ENCODE measurements at places on chromosomes 12 and 14.

GRCh38 chr12:20444595-20445170, 76.3 kb downstream of the PDE3A start:
- DNase-seq = no peak

GRCh38 chr14:98230411-98230810, 1041.6 kb downstream of the BCL11B start:
- DNase-seq = peak; percentile 31

DNA sequence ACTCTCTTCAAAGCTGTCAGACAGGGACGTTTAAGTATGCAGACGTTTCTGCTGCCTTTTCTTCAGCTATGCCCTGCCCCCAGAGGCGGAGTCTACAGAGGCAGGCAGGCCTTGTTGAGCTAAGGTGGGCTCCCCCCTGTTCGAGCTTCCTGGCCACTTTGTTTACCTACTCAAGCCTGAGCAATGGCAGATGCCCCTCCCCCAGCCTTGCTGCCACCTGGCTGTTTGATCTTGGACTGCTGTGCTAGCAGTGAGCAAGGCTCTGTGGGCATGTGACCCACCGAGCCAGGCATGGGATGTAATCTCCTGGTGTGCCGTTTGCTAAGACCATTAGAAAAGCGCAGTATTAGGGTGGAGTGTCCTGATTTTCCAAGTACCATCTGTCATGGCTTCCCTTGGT, 900.4 kb upstream of the MDGA2 start:
- no peak for DNase-seq

DNA sequence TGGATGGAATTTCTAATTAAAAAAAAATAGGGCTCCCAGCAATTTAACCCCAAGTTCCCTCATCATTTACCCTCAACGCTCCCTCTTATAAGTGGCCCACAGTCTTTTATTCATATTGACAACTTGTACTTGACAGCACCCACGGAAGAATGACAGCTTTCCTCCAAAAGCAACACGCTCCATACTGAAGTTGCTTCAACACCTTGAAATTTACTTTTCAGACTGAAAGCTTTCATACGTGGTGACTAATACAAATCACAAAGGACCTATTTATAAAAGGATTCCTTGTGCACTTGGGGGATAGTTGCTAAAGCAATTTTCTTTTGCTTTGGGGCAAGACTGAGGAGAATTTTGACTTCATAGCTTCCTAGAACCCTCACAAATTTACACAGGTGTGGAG, 1629.4 kb upstream of the SEL1L start:
- DNase-seq = no peak

- DNase-seq = peak; percentile 94
Observed at GRCh38 chr12:103334466-103334865, 161.3 kb downstream of the C12orf42 start.

DNA sequence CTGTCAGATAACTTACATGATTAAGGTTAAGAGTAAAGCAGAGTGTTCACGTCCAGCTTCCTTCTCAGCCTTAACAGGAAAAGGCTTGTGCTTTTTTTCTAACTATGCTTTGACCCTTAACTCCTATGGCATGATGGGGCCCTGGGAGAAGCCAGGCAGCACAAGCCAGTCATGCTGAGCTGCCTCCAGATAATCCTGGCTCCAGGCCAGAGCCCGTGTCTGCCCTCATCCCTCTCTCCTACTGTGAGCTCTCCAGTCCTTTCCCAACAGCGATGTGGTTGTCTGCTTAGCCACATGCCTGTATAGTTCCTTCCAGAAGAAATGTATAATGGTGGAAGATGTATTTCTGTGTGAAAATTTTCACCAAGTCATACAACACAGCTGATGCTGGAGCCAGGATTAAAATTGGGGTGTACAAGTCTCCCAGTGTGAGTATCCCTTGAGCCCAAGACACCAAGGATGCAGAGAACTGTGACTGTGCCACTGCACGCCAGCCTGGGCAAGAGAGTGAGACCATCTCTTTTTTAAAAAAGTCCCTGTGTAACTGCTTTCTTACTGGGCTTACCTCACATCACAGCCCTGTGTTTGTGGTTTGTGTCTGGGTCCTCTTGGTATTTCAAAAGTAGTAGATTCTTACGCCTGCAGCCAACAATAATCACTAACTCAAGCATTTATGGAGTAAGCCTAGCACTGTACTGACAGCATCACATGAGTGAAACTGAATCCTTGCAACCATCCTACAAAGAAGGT, 7.9 kb upstream of the ITFG2 start:
- peak; percentile 17 for DNase-seq

DNA sequence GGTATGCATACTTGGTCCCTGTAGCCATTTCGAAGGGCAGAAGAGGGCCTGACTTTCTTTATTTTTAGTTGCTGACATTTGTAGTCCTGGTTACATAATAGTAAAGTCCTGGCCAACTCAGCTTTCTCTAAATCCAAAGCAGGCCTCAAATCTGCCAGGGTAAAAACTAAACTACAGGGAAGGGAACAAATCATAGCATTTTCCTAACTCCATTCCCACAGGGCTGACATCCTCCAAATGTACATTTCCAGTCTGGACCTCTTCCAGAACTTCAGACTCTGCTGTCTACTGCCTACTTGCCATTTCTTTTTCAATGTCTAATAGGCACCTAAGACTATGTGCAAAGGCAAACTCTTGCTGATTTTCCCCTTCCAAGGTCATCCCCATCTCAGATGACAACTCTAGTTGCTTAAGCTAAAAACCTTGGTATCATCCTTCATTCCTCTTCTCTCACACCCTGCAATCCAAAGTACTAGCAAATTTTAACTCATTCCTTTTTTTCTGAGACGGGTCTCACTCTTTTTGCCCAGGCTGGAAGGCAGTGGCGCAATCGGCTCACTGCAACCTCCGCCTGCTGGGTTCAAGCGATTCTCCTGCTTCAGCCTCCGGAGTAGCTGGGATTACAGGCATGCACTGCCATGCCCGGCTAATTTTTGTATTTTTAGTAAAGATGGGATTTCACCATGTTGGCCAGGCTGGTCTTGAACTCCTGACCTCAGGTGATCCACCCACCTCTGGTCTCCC, 2.0 kb downstream of the DDIT3 start:
- no peak for DNase-seq

DNA sequence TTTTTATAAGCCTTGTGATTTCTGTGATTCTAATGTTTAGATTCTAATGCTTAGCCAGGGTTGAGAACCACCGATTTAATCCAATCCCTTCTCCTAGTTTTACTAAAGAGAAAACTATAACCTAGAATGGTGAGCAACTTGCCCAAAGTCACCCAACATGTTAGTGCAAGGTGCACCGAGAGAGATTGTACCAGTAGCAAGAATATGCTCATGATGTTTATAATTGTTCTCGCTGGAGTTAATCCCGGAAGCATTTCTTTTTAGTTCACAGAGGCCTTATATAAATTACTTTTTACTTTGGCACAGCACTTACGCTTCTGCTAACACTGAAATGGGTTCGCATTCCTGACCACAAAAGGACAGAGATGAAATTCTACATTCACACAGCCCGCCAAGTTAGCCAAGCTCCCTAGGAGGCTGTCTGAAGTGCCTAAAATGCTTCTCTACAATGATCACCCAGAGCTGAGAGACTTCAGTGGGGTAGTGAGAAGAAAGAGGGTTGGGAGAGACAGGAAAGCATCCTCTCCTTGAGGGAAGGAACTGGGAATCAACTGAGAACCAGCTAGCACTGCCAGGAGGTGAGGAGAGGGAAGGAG, 579 bp upstream of the BLOC1S1 start:
- DNase-seq = no peak

DNA sequence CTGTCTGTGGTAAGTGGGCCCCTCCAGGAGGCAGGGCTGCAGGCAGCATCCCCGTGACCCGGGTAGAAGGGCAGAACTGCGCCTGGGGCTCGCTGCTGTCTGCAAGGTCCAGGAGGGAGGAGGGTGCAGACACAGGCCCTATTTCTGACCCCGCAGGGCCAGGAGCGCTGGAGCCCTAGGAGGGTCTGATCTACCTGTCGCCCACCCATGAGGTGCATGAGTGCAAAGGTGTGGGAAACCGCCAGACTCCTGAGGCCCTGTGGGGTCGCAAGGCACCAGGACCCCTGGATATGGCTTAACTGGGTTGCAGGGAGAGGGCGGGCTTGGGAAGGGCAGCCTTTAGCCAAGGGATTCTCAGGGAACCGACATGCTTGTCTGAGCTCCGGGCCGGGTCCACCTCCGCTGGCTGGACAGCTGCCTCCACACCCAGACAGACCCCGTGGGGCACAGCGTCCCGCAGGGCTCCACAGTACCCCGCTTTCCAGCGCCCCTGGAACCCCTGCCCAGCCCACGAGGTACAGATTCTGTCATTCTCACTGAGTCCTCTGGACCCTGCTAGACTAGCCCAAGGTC, 72.9 kb upstream of the TSPAN11 start:
- no peak for DNase-seq

DNA sequence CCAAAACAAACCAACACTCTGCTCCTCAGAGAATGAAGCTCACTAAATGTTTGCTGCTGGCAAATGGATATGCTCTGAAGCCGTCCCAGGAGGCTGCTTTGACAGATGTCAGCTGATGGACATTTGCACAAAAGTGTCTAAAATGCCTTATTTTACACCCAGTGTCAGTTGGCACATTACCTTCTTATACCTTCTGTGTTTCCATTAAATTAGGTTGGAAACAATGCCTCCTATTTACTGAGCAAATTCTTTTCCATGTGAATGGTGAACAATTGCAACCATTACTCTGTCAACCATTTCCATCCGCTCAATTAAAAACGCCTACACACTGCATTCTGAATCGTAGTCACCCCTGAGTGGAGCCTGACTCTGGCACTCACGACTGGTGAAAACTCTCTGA, 1679.9 kb upstream of the FLRT2 start:
- DNase-seq = peak; percentile 53

GRCh38 chr12:24860546-24860945, 88.4 kb downstream of the BCAT1 start:
- no peak for DNase-seq

DNA sequence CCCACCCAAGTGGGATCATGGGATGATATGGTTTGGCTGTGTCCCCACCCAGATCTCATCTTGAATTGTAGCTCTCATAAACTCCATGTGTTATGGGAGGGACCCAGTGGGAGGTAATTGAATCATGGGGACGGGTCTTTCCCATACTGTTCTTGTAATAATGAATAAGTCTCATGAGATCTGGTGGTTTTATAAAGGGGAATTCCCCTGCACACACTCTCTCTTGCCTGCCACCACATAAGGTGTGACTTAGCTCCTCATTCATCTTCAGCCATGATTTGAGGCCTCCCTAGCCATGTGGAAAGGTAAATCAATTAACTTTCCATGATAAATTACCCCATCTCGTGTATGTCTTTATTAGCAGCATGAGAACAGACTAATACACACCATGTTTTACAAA, 109.2 kb downstream of the IGF1 start:
- no peak for DNase-seq

- DNase-seq = no peak
Observed at GRCh38 chr14:32675433-32675832, 263.2 kb upstream of the NPAS3 start.

DNA sequence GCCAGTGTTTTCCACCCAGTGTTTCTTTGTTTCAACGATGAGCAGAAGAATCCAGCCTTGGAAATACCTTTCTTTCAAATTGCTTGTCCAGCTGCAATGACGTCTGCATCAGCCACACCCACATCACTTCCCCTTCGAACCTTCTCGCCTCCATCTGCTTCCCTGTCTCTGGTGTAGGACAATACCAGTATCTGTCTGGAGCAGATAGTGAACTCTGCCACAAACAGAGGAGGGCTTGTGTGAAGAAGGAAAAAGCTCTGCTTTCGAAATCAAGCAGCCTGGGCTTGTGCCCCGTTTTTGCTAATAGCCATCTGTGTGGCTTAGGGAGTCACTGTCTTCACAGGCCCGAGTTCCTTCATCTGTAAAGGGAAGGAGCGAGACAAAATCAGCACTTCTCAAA, 415.4 kb downstream of the ZFP36L1 start:
- peak; percentile 58 for DNase-seq

Measured in brain (organoid and tissue), 16 donors.